ENCODE measurements at places on chromosomes 12 and 14. TPM values are rescaled to one million over a fixed set of nuclear protein-coding genes. Genes with fewer than 3 reads are reported as not detected.

DYRK4 gene
- 16.0 TPM for total RNA-seq

VEZT gene
- total RNA-seq: 31.9 TPM

CLEC12A gene
- total RNA-seq: 3.4 TPM

PTPN6 gene
- 37.9 TPM for total RNA-seq

PLA2G1B gene
- 5,234 TPM for total RNA-seq

TBC1D30 gene
- 16.2 TPM for total RNA-seq

All from pancreas (tissue), 10 donors.